ENCODE measurements at places on chromosomes 5 and 9.

DNA sequence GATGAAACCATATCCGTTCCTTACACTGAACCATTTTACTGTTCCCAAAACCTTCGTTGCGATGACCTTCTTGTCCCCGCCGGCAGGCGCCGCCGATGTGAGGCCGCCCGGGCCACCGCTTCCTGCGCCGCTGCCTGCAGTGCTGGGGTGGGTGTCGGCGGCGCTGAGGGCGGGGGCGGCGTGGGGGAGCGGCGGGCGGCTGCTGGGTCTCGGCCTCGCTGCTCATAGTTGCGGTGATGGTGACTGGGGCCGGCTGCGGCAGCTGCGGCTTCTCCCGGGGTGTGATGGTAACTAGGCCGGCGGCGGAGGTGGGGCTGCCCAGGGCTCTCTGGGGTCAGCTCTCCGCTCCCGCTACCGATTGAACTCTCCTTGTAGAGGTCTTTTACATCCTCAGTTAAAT is 14.1 kb upstream of the OR2S2 start:
- peak; percentile 14 for DNase-seq

- DNase-seq = no peak
These were observed 132.6 kb downstream of the XRCC4 start for GRCh38 chr5:83209963-83210362.

GRCh38 chr5:180832638-180833068 is 28.4 kb downstream of the ZFP62 start:
- DNase-seq = no peak

- DNase-seq = no peak
These were observed 245.7 kb upstream of the IRX1 start for GRCh38 chr5:3349704-3350565.

DNA sequence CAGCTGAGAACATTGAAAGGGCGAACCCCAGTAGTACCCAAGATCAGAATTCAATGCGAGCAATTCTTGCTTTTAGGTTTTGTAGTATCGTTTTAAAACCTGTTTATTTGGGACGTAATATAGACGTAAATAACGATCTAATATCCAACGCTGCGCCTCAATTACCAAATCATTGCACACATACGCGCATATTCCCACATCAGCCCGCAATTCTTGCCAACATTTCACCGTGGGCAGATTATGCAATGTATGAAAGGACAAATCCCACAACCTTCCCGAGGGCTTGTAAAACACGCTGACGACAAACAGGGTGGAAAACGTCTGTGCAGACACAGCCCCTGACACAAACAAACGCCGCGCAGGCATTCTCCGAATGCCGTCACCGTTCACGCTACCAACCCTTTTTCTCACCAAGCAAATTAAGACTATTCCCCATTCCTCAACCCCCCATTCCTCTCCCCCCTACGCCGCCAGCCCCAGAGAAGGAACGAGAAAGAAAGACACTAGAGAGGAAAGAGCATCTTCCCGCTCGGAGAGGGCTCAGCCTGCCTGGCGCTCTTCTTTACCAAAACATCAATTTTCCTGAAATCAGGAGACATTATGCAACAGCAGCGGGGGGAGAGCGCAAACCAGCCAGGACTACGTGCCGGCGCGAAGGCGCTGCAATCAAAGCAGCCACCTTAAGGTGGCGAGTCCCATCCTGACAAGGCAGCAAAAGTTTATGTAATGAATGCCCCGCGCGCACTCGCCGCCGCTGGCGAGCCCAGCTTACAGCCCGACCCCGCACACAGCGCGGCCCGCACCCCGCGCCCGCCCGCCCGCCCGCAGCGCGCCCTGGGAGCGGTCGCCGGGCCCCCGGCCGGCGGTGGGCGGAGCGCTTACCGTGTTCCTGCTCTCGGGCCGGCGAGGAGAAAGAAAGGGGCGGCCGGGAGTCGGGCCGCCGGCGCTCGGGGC is 597 bp downstream of the NFIL3 start:
- DNase-seq = no peak

- DNase-seq = no peak
These were observed 294.8 kb downstream of the KCTD16 start for GRCh38 chr5:144465441-144465840.

DNA sequence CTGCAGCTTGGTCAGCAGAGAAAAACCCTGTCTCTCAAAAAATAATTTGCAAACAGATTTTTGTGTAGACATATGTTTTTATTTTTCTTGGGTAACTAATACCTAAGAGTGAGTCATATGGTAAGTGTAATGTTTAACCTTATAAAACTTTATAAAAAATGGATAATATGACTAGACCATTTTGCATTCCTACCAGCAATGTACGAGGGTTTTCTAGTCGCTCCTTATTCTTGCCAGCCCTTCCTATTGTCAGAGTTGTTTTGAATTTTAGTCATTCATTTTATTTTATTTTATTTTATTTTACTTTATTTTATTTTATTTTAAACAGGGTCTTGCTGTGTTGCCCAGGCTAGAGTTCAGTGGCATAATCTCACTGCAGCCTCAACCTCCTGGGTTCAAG is 37.8 kb downstream of the RABGAP1 start:
- no peak for DNase-seq

GRCh38 chr5:174535669-174536068 is 188.7 kb upstream of the MSX2 start:
- no peak for DNase-seq

- DNase-seq = no peak
These were observed 100.4 kb upstream of the TLE1 start for GRCh38 chr9:81789721-81790120.

- DNase-seq = no peak
These were observed 120.9 kb upstream of the STK32A start for GRCh38 chr5:147113967-147114366.

- no peak for DNase-seq
These were observed 267.3 kb downstream of the EFNA5 start for GRCh38 chr5:107403228-107403953.

DNA sequence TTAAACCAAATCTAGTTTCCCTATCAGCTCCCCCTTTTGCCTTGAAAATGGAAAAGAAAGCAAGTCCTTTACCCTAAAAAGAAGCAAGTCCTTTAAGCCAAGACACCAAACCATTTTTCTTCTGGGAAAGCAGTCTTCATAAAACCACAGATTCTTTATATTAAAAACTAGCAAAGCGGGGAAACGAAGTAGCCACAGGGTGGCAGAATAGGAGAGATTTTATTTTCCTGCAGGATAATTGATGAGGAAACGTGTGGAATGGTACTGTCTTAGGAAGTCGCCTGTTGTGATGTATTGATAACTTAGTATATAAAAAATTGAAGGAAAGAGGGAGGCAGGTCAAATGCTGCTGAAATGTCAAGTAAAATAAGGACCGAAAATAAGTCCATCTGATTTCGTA is 41.1 kb downstream of the ZNF883 start:
- no peak for DNase-seq

GRCh38 chr9:121249563-121249962 is 18.4 kb upstream of the GSN start:
- DNase-seq = no peak

DNA sequence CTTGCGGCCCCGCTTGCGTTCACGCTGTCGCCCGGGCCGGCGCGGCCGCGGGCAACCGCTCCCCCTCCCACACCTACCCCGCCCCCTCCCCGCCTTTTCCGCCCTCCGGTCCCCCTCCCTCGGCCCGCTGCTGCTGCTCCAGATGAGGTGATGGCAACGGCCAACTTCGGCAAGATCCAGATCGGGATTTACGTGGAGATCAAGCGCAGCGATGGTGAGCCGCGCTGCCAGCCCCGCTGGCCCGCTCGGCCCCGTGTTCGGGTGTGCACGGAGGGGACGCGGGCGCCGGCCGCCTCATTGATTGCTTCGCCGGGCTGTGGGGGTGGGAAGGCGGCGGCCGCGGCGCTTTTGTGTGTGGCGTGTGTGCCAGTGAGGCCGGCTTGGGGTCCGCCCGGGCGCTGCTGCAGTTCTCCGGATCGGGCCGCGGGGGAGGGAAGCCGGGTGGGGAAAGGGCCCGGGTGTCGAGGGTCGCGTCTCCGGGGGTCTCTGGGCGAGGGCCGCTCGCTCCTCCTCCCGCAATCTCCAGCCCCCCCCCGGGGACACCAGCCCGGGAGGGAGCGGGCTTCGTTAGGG is 403 bp downstream of the KIF2A start:
- DNase-seq = peak; percentile 34

- no peak for DNase-seq
These were observed 29.5 kb downstream of the S1PR3 start for GRCh38 chr9:89020754-89021153.

GRCh38 chr9:82331079-82331478 is 342.5 kb downstream of the SPATA31D1 start:
- DNase-seq = no peak

GRCh38 chr5:109455598-109456096 is 45.9 kb upstream of the PJA2 start:
- no peak for DNase-seq

- no peak for DNase-seq
These were observed 28.5 kb upstream of the CETN3 start for GRCh38 chr5:90438100-90438499.

DNA sequence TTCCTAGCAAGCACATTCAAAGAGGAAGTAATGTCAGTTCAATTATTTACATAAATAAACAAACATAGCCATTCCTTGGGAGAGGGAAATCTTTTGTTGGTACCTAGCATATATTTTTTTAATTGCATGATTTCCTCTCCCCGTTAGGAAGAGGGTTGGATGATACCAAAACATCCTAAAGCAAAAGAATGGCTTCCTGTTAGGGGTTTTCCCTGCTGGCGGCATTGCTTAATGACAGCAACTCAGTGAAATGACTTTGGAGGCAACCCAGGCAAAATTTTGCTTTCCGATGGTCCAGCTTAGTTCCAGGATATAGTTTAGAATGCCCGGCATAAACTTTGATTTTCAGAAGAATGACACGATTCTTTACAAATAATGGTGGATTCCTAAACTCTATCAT is 73.2 kb downstream of the MAT2B start:
- no peak for DNase-seq

DNA sequence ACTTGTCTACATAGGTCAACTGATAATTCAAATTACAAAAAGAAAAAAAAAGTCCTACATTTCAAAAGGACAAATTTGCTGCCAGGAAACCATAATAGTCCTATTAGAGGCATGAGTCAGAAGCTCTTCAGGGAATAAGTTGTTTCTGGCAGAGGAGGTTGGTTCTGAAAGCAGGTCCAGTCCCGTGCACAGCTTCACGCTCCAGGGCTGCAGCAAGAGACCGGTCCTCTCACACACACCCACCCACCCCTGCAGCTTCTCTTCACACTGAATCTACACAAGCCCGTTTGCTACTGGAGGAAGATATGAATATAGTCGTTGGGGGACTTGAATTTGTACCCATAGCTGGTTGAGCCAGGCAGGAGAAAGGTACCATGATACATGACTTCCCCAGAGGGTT is 36.9 kb upstream of the SLC1A3 start:
- no peak for DNase-seq

Measured in stimulated activated CD8-positive, alpha-beta memory T cell treated with anti-CD3 and anti-CD28 coated beads, Interleukin-15, amount 100 ng/mL, for 48 hours (primary cell).